ENCODE measurements at places on chromosomes 6 and 20.

- no peak for DNase-seq
These were observed 33.5 kb downstream of the PNLDC1 start for GRCh38 chr6:159833556-159833955.

GRCh38 chr6:145275787-145276186 lies 459.5 kb downstream of the EPM2A start:
- DNase-seq: no peak

DNA sequence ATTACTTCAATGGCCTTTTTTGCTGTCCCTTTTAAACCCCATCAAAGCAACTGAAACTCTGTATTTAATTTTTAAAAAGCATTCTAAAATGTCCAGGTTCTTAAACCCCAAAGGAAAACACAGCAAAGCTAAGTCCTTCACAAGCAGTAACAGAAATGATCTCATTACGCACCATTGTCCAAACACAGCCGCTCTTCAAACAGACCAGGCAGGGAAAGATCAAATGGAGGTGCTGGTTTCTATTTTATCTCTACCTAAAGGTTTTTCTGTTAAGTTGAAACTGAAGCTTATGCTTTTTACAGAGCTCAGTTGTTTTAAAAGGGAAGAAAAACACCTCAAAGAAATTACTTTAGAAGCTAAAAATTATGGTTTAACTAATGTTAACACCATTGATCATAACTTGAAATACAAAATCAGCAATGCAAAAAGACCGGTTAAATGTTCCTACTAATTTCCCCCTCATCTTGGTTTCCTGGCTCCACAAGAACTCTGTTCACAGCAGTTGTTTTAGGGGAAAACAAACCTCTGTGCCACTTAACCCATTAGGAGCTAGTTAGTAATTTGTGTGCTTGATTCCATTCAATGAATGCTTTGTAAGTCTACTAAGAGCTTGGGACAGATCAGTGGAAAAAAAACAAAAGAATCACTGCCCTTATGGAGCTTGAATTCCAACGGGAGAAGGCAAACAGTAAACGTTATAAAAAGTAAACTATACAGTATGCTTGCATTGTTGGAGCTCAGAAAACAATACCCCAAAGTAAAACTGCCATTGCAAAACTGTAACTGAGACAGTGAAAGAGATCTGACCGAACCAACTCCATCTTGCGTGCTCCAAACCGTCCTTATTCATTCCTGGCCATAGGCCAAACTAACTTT lies 87.4 kb downstream of the CD24 start:
- DNase-seq: no peak

- no peak for DNase-seq
These were observed 51.9 kb upstream of the PDE10A start for GRCh38 chr6:165714907-165715306.

- DNase-seq: no peak
These were observed 19.6 kb downstream of the TGM3 start for GRCh38 chr20:2315440-2315778.

DNA sequence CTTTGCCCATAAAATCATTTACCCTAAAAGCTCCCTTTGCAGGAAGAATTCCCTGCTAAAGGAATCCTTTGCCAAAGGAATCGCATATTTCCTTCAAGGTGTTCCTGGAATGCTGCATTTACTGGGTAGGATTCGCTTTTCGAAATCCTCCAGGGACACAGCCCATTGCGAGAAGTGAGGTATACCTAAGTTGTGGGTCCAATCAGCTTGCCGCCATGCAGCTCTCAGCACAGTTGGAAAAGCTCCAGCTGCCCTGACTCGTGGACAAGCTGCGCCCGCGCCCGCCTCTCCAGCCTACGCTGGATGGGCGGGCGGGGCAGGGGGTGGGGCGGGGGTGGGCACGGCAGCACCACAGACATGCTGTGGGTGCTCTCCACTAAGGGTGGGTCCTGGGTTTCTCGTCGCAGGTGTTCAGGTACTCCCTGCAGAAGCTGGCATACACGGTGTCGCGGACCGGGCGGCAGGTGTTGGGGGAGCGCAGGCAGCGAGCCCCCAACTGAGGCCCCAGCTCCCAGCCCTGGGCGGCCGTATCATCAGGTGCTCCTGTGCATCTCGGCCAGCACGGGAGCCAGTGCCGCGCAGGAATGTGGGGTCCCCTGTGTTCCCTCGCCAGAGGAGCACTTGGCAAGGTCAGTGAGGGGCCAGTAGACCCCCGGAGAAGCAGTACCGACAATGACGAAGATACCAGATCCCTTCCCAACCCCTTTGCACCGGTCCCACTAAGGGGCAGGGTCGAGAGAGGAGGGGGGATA lies 1.4 kb downstream of the NNAT start:
- DNase-seq: no peak

- no peak for DNase-seq
These were observed 74.9 kb upstream of the SLCO4A1 start for GRCh38 chr20:62567246-62568044.

- no peak for DNase-seq
These were observed 170.0 kb upstream of the ZNF184 start for GRCh38 chr6:27642744-27643456.

DNA sequence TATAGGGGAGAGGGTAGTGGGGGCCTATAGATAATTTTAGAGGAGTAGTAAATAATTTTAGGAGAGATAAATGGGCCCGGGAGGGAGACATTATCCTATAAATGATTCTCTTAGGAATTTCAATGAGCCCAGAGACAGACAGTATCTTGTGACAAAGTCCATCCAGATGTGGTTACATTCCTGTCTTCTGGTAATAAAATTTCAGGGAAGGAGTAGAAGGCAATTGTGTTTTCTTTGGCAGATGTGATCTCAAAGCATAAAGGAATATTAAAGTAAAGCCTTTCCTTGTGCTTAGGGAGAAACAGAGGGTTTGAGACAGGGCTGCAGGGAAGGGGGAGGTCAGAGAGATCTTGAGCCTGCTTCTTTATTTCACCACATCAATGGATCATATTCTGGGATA lies 979.8 kb upstream of the GJE1 start:
- DNase-seq: no peak

- no peak for DNase-seq
These were observed at the start of gene LIN28B for GRCh38 chr6:104956731-104957294. LIN28B (plus strand) TSS chr6:104957107; CDS start chr6:104957251, 144 bp downstream.

- DNase-seq: no peak
These were observed 12.8 kb downstream of the SNX3 start for GRCh38 chr6:108247965-108248536.

DNA sequence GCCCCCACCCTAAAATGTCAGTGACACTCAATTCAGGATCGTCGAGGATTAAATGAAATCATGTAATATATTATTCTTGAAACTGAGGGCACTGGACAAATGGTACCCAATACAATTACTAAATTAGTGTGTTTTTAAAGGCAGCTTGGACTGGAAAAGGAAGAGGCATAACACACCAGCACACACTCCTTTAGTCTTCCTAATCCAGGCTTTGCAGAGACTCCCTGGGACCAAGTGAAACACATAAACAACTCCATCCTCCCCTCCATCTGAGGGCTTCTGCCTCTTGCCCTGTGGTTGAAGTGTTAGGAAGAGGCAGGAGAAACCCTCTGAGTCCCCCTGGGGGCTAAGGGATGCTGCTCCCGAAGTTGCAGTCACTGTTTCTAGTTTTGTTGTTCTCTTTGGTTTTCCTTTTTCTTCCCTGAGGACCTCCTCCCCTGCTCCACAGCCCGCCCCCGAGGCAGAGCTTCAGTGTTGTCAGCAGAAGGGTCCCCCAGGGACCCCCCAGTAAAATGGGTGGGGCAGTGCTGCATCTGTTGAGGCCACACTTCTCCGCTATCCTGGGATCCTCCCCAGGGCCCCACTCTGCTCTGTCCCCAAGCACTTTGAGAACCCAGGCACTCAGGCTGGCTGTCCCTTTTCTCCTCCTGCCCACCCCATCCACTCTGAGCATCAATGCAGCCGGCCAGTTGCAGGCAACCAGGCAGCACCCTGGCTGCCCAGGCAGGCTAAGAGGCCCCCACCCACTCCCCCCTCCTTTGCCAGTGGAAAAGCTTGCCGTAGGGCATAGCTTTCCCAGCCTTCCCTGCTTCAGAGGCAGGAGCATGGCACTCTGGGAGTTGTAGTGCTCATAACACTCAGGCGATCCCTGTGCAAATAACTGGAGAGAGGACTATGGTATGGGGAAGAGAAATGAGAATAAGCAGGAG lies 5.9 kb downstream of the TMEM63B start:
- peak; percentile 73 for DNase-seq

DNA sequence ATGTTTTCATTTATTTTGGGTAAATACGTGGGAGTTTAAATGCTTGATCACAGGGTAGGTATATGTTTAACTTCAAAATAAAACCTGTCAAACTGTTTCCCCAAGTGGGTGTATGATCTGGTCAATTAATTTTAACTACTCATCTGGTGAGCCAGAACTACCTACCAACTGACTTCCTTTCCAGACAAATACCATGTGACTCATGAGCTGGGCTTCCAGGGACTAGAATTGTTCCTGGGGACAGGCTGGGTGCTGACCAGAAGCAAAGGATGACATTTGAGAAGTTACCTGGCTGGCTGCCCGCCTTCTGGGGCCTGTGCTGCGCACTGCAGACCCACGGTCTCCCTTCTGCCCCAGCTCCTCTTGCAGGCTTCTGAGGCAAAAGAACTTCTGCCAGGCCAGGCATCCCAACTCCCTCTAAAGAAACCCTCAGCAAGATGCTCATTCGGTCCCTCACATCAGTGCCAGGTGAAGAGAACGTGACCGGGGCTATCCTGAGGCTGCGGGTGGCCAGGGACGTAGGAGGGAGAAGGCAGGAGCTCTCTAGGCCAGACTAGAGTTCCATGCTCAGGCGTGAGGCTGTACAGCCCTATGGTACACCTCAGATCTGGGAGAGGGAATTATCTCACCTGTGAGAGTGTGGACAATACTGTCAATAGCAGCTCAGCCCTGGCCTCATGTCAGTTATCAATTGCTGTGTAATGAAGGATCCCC lies 103.6 kb downstream of the JPH2 start:
- DNase-seq: no peak

DNA sequence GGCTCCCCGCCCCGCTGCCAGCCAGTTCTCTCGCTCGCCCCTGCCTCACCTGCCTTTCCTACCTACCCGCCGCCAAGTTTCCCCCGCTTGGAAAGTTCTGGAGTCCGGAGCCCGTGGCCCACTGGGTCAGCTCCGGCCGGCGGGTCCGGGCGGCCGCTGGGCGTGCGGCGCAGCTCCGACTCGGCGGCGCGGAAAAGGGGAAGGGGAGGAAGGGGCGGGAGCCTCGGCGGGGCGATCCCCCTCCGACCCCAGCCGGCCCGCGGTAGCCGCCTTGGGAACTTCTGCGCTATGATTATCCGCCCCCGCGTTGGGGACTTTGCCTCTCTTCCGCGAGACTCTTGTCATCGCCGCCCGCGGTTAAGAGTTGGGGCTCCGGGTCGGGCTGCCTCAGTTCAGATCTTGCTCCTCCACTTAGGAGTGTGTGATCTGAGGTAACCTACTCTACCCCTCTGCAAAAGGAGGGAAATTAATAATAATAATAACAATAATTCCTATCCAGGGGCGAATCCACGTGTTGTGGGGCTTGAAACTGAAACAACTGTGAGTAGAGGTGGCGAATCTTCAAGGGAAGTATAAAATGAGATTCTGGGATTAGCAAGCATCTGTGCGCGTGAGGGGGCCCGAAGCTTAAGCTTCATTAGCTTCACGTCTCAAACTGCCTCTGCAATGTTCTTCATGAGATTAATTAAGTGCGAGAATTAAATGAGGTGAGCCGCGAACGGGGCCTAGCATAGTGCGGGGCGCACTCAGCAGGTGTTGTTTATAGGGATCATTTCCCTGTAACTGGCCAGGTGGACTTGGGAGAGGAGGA lies 30.8 kb downstream of the SF3B5 start:
- no peak for DNase-seq

DNA sequence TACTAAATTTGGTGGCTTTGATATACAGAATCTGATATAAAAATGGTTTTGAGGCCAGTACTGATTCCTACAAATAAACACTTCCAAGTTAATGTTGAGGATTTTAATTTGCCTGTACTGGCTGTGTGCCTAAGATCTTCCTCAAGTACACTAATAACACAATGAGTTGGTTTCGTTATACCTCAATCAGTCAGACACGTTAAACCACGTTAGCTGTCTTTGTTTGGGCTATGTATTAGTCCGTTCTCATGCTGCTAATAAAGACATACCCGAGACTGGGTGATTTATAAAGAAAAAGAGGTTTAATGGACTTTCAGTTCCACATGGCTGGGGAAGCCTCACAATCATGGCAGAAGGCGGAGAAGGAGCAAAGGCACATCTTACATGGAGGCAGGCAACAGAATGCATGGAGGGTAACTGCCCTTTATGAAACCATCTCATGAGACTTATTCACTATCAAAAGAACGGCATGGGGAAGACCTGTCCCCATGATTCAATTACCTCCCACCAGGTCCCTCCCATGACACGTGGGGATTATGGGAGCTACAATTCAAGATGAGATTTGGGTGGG lies 46.2 kb downstream of the NT5E start:
- no peak for DNase-seq

- DNase-seq: no peak
These were observed 158.2 kb downstream of the ZMYND8 start for GRCh38 chr20:47198254-47198671.

- DNase-seq: no peak
These were observed 2.6 kb upstream of the MUC22 start for GRCh38 chr6:31007694-31008093.

- DNase-seq: peak; percentile 68
These were observed 42.1 kb upstream of the BTN3A2 start for GRCh38 chr6:26322645-26323482.

- peak; percentile 87 for DNase-seq
These were observed 373.6 kb downstream of the CDH26 start for GRCh38 chr20:60331688-60332300.

GRCh38 chr6:158739673-158740072 lies 79.5 kb downstream of the EZR start:
- DNase-seq: no peak

GRCh38 chr6:66897576-66897975 lies 1190.5 kb upstream of the EYS start:
- no peak for DNase-seq

DNA sequence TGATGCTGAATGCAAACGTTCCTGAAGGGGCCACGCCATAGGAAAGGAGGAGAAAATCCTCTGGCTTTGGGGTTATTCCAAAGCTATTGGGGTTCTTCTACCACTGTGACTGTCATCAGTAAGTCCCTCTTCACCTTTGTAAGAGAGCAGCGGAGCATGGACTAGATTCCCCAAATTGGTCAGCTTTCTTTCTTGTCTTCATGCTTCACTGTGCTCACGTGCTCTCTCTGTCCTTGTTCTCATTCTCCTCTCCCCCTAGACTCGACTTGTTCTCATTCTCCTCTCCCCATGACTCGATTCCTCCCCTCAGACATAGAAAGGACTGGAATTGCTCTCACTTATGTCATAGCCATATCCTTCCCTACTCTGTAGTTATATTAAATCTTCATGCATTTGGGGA lies 54.8 kb upstream of the ADGRG6 start:
- no peak for DNase-seq

DNA sequence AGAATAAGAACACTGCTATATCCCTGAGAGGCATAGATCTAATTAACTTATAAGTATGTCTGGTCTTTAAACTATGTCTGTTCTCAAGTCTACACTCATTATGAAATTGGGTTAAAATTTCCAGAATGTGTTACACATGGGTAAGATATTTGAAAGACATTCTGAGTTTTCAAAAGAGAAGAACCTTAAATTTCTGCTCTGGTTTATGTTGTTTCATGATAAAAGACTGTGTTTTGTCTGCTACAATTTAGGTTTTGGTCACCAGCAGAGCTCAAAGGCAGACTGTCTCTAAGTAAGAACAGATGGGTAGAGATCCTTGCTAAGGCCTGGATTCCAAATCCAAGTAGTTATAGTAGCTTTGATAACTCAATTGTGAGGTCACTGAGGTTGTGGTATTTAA lies 6.0 kb downstream of the STMND1 start:
- no peak for DNase-seq

GRCh38 chr20:46701057-46701456 lies 8.4 kb upstream of the SLC2A10 start:
- no peak for DNase-seq

GRCh38 chr20:22768266-22769178 lies 184.2 kb upstream of the FOXA2 start:
- DNase-seq: no peak
